Natural killer cell (primary cell): ENCODE measurements at places on chromosomes 16 and 17. TPM values are rescaled to one million over a fixed set of nuclear protein-coding genes. Genes with fewer than 3 reads are reported as not detected.

Gene TLCD2
- total RNA-seq, result 0.18 TPM

Gene C17orf100
- 0.87 TPM for total RNA-seq

Gene ANKRD40CL
- total RNA-seq, result not detected

Gene CA7
- total RNA-seq, result not detected

Gene PHF12
- 171 TPM for total RNA-seq

Gene RHBDF1
- 1.1 TPM for total RNA-seq

Gene MFSD6L
- total RNA-seq, result not detected

Gene MT1H
- total RNA-seq, result not detected

Gene CDRT4
- 11.8 TPM for total RNA-seq

Gene CDRT15L2
- total RNA-seq, result not detected

Gene CACNG4
- total RNA-seq, result not detected

Gene ANKRD40
- 32.0 TPM for total RNA-seq

Gene ZNF48
- total RNA-seq, result 5.5 TPM

Gene CHD9NB
- 0.26 TPM for total RNA-seq

Gene SHCBP1
- total RNA-seq, result 3.6 TPM

Gene COPRS
- total RNA-seq, result 3.4 TPM

Gene SMTNL2
- total RNA-seq, result not detected

Gene QRICH2
- 3.1 TPM for total RNA-seq

Gene ASIC2
- total RNA-seq, result not detected

Gene LYRM9
- 9.3 TPM for total RNA-seq

Gene KRTAP17-1
- not detected for total RNA-seq

Gene SHISA9
- not detected for total RNA-seq

Gene HCRT
- not detected for total RNA-seq

Gene KRTAP2-3
- not detected for total RNA-seq

Gene ITGAL
- 1,176 TPM for total RNA-seq

Gene RPL38
- total RNA-seq, result 560 TPM

Gene SOCS1
- 27.2 TPM for total RNA-seq

Gene AKAP10
- total RNA-seq, result 60.9 TPM
